Fibroblast of skin of scalp (primary cell): ENCODE measurements at places on chromosomes 11 and 22.

DNA sequence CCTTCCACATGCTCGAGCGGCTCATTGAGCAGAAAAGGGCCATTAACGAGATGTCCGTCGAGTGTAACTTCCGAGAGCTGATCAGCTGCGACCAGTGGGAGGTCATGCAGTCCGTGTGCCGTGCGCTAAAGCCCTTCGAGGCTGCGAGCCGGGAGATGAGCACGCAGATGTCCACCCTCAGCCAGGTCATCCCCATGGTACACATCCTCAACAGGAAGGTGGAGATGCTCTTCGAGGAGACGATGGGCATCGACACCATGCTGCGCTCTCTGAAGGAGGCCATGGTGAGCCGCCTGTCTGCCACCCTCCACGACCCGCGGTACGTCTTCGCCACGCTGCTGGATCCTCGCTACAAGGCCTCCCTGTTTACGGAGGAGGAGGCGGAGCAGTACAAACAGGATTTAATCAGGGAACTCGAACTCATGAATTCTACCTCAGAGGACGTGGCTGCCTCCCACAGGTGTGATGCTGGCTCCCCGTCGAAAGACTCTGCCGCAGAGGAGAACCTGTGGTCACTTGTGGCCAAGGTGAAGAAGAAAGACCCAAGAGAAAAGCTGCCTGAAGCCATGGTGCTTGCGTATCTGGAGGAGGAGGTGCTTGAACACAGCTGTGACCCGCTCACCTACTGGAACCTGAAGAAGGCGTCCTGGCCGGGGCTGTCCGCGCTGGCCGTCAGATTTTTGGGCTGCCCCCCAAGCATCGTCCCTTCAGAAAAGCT is 31.7 kb downstream of the ALG12 start:
- DNase-seq, result no peak

GRCh38 chr11:62678770-62679696 is at the start of gene UBXN1:
Gene UBXN1, minus strand, starts transcription at chr11:62679073. Its CDS starts 150 bp downstream, at chr11:62678923.
- peak; percentile 91 for DNase-seq

- DNase-seq, result peak; percentile 62
These were observed 42.5 kb downstream of the SNX19 start for GRCh38 chr11:130873761-130874160.

- DNase-seq, result peak; percentile 79
These were observed 150.2 kb downstream of the SNX19 start for GRCh38 chr11:130765951-130766649.

GRCh38 chr11:96185220-96185768 is 157.7 kb downstream of the MAML2 start:
- DNase-seq, result no peak

DNA sequence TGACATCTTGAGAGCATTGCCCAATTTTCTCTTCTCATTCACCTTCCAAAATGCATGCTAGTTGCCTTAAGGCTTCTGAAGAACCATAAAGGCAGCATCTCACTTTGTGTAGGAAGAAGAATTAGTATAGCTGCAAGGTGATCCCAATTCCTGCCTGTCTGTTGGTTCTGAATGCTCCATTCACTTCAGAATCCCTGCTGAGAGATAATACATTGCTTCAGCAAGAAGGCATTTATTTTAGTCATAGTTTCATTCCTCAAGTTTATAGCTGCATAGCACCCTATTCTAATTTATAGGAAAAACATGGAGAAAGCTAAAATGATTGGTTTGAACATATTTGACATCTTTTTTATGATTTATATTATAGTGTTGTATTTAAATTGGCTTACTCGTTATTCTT is 181.3 kb downstream of the METTL15 start:
- DNase-seq, result peak; percentile 71

DNA sequence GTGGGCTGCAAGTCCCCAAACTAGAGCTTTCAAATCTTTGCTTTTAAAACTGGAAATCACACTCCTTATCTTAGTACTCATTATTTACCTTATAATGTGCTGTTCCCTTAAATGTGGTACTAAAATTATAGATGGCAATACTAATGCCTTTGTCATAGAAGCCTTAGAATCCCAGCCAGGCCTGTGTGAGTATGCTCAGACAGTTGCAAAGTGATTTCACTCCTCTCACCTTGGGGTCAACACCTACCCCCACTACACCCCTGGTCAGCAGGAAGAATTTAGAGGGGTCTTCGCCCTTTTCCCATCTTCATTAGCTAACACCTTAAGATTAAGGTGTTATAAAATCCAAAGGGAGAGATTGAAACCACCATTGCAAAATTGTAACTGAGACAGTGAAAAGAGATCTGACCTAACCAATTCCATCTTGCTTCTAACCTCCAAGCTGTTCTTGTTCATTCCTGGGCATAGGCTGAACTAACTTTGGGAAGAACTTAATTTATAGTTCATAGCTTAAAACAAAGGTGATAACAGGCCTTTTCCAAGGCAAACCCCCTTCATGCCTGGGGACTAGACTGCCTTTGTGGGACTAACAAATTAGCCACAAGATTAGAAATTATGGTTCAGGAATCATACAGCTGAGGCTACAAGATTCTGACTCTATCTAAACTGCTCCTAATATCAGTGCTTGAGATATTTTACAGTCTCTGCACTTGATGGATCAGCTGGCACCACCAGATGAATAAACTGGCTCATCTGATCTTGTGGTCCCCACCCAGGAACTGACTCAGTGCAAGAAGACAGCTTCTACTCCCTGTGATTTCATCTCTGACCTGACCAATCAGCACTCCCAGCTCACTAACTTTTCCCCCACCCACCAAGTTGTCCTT is 10.4 kb upstream of the MRPL17 start:
- DNase-seq, result peak; percentile 88

DNA sequence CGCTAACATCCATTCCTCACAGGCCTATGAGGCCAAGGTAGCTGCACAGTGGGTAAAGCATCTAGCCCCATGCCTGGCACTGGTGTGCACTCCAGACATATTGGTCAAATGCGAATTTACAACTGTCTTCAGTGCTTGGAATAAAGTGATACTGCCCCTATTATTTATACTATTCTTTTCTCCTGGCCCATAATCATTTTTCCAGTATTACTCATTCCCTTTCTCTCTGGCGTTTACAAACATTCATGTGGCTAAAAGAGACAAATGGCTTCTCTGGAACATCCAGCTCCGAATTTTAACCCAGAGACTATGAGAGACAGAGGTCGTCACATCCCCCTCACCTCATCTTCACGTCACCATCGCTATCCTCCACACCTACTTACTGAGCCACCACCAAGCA is 87.2 kb upstream of the PITPNB start:
- peak; percentile 23 for DNase-seq

GRCh38 chr22:35917651-35918050 is 111.0 kb downstream of the RBFOX2 start:
- no peak for DNase-seq

- DNase-seq, result no peak
These were observed 20.9 kb upstream of the TMEM191C start for GRCh38 chr22:21446128-21446826.

- DNase-seq, result no peak
These were observed 8.1 kb downstream of the RIC8A start for GRCh38 chr11:215581-216037.

GRCh38 chr22:45968751-45969413 is 8.1 kb downstream of the WNT7B start:
- DNase-seq, result peak; percentile 68

DNA sequence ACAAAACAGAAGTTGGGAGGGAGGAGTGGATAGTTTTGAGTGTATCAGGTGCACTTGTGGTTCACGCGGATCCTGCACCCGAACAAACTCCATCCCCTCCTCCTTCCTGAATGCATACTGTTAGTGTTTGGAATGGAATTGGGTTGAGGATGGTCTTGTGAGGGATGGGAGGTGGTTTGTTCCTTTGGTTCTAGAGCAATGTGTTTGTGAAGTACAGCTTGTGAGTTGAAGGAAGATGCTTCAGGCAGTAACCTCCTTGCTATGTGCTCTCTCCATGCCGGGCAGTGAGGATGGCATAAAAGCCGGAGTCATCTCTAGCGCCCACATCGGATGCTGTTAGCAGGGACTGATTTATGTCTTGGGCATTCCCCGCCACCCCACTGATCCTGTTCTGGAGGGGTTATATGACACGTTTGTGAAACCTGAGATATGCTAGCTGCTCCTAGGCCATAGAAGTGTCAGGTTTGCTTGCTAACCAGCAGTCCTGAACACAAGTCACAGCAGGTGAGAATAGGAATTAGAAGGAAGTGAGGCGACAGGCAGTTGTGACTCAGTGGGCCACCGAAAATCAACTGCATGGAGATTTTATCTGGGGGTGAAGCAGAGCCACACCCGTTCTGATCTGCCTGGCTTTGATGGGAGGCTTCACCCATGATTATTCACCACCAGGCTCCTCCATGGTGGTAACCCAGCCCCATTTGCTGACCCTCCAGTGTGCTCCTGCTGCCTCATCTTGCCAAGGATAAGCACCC is 2.2 kb downstream of the BCR start:
- DNase-seq, result peak; percentile 11

- no peak for DNase-seq
These were observed 5.9 kb upstream of the GLB1L3 start for GRCh38 chr11:134270250-134270714.

GRCh38 chr11:129644326-129644725 is 171.3 kb upstream of the TMEM45B start:
- no peak for DNase-seq

DNA sequence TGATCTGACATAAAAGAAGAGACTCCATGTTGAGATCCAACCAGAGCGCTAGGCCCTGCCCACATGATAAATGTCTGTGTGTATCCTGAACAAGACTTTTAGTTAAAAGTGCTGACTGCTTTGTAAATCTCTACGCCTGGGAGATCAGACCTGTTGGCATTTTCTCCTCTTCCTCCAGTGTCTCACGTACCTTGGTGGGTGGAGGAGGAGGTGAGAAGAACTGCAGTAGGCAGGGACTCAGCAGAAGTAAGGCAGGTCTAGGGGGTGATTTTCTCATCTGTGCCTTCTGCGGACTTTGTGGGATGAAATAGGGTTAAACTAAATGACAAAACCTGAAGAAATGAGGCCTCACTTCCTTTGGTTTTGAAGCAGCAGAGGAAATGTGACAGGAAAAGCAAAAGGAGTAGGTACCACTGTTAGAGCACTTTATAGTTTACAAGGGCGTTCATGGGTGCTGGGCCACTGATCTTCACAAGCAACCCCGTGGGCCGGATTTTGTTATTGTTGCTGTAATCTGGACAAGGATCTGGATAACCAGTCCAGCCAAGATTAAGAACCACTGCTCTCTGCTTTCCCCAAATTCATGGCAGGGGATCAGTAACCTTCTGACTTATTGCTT is 36.7 kb upstream of the PLET1 start:
- no peak for DNase-seq

DNA sequence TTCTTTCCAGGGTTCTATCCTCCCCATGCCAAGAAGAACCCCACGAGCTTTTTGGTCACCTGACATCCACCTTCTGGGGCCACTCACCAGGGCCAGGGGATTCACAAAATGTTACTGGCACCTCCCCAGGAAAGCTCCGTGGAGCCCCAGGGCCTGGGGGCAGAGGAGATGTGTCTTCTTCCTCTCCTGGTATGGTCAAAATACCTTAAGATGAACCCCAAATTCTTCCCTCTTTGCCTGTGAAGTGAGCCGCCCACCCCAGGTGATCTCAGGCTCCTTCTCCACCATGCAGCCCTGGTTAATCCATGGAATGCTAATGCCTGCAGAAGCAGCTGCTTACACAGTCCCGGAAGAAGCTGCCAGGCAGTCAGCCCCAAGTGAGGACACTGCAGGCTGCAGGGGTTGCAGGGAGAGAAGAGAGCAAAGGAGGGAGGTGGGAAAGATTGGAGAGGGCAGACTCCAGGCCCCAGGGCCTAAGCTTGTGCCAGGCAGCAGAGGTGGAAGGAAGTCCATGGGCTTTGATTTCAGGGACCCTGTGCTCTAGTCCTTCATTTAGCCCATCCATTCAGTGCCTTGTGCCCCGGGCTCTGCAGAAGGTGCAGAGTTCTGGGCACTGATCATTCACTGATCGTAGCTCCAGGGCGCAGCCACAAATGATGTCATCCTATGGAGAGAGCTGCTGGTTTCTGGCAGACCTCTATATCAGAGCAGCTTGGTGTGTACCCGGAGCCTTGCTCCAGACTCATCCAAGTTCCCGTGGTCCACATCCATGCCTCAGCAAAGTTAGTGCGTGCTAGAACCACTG is 127.9 kb upstream of the NECTIN1 start:
- DNase-seq, result no peak

GRCh38 chr22:39722501-39722900 is 151.9 kb downstream of the CACNA1I start:
- no peak for DNase-seq

DNA sequence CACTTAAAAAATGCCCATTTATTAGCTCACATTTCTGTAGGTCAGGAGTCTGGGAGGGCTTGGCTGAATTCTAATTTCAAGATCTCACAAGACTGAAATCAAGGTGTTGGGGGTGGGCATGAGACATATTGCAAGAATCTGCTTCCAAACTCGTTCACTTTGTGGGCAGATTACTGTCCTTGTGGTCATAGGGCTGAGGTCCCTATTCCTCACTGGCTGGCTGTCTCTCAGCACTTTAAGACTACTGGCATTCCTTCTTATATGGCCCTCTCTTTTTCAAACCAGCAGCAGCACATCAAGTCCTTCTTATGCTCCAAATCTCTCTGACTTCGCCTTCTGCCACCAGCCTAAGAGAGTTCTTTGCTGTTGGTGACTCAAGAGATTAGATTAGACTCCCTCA is 27.8 kb upstream of the MYOD1 start:
- DNase-seq, result no peak

- DNase-seq, result no peak
These were observed 10.3 kb downstream of the VPS37C start for GRCh38 chr11:61150706-61151544.

DNA sequence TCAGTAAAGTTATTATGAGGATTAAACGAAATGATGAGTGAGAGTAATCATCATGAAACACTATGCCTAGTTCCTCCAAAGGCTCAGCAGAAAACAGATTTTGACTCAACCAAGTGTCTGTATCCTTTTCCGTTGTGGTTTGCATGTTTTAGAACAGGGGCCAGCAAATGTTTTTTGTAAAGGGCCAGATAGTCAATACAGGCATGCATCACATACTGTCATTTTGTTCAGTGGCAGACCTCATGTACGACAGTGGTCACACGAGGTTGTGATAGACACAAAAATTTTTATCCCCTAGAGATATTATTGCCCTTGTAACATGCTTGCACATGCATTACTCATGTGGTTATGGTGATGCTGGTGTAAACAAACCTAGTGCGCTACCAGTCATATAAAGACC is 81.9 kb upstream of the SLC25A18 start:
- no peak for DNase-seq

DNA sequence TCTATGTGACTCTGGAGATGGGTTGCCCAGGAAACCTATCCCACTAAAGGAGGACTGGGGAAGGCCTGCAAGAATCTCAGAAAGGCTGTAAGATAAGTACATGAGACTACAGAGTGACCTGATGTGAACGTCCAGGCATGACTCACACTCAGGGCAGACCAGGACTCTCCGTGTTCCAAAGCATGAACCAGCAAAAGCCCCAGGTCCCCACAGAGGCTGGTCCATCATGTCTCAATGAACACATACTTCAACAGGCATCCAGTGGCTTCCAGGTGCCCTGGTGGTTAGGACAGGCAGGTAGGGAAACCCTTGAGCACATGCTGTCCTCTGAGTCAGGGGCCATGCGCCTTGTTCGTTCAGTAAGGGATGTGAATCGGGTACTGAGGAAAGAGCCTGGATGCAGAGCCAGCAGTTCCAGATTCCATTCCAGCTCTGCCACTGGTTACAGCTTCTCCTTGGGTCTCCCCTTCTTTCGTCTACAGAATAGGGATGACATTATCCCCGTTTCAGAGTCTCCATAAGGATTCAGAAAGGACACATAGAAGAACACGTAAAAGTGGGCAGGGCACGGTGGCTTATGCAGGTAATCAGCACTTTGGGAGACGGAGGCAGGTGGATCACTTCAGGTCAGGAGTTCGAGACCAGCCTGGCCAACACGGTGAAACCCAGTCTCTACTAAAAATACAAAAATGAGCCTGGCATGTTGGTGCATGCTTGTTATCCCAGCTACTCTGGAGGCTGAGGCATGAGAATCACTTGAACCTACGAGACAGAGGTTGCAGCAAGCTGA is 129.0 kb upstream of the TEAD1 start:
- no peak for DNase-seq
